ENCODE measurements at places on chromosomes 3 and 15.

DNA sequence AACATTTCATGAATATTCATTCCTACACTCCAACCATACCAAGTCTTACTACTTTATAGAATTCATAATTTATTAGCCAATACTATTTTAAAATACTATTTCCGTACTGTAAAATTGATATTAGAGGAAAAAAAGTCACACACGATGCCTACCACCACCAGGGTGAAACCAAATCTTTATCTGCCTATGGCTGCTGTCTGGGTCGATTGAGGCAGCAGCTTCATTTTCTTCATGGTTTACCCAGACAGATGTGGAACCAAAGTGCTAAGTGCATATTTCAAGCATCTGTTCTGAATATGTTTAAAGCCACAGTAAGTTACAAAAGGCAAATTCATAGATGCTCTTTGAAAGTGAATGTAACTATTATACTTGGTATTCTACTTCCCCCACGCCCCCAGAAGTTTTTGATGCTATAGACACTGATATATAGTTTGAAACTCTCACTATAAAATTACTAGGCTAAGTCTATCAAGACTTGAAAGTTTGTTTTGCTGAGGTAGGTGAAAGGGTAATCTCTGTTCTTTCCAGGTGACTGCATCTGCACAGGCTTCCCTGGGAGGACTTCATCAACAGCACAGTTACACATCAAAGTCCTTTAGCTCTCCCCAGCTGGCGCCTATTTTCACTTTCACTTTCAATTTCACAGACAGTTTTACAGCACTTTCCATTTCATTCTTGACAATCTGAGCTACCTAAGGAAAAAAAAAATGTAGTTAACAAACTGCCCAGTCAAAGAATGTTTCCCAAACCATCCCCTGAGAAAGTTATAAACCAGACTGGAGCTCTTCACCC, 113.9 kb downstream of the POLQ start:
- DNase-seq, result no peak

- no peak for DNase-seq
Measured at GRCh38 chr3:12585181-12585580, 28.3 kb downstream of the MKRN2 start.

DNA sequence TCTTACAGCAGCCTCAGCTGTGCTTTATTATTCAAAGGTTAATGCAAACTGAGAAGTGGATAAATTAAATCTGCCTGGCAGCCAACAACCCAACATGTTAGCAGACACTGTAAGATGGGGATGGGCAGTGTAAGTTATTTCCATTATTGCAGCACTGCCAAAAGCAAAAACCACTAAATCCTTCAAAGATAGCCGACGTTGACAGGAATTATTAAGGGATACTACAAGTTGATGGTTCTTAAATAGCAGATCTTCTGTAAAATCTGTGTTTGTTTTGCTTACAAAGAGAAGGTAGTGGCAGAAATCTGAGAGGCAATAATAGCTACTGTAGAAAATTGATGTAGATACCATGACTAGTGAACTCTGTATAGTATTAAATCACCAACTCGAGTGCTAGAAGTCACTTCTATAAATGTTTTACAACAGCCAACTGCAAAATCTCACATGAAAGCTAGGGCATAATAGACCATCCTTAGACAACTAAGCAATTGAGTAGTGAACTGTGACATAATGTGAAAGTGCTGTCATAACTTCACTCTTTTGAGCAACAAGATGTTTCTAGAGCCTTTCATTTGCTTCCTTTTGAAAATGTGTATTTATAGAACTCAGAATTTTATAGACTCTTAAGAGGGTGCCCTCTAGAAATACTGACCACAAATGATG, 278.6 kb downstream of the UBE2E2 start:
- no peak for DNase-seq

DNA sequence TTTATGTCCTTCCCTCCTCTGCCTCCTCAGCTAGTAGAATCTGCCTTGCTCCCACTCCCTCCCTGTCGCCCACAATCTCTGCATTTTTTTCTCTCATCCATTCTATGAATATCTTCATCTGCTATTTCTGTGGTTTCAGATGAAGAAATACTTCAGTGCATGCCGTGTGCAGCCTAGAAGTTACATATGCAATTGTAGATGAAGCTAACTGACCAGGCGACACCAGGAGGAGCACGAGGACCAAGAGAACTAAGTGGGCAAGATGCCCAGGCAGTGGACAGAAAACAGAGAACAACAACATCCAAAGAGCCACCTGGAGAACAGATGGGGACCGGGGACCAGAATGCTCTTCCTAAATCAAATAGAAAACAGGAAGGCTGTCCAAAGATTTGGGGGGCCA, 121.4 kb upstream of the ATP11B start:
- no peak for DNase-seq

DNA sequence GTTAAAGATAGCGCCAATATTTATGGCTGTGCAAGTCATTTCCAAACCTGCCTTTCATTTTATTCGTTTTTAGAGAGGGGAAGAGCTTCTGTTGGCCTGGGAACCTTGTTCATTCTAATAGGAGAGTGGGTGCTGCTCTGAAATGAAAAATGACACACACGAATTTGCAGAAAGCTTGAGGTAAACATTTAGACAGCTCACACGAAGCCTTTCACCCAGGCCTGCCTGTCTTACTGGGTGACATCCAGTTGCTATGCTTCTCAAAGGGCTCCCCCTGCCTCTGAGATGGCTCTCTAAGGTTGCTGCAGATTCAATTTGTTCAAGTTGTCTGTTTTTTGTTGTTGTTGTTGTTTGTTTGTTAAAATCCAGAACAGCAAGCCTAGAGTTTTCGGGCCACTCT, 18.2 kb downstream of the PEX5L start:
- peak; percentile 50 for DNase-seq

DNA sequence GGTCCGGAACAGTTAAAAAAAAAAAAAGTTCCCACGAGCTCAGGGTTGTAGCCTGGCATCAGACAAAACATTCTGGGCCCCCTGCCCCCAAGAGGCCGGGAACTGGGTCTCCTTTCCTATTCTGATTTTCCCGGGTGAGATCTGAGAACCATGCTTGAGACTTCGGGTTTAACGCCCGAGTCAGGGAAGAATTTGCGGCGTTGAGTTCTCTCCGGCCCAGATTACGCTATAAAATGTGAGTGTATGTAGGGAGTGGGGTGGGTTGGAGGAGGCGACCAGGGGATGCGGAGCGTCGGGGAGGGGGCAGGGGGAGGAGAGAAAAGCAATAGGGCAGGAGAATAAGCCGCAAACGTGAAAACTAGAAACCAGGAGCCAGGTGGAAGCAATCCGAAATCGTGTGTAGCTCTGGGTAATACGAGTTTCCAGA, 2.7 kb downstream of the ZIC1 start:
- DNase-seq, result no peak

- no peak for DNase-seq
Measured at GRCh38 chr3:108234387-108234957, 12.2 kb upstream of the IFT57 start.

GRCh38 chr15:40567111-40567510, 2.0 kb upstream of the RPUSD2 start:
- peak; percentile 80 for DNase-seq

DNA sequence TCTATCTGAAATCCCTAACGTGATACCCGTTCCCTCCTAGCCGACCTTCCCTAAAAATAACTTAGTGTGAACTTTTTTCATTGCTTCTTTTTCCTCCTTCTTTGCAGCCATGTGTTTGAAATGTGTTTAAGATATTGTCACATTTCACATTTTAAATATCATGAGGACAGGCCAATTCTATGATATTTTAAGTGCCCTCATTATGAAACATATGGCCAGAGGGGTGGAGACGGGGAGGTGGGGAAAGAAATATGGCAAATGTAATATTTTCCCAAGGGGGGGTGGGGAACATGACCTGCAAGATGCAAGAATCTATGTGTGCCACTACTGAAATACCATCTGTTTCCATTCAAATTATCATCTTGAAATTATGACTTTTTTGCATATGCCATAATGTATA, 1039.2 kb downstream of the AGBL1 start:
- DNase-seq, result no peak

DNA sequence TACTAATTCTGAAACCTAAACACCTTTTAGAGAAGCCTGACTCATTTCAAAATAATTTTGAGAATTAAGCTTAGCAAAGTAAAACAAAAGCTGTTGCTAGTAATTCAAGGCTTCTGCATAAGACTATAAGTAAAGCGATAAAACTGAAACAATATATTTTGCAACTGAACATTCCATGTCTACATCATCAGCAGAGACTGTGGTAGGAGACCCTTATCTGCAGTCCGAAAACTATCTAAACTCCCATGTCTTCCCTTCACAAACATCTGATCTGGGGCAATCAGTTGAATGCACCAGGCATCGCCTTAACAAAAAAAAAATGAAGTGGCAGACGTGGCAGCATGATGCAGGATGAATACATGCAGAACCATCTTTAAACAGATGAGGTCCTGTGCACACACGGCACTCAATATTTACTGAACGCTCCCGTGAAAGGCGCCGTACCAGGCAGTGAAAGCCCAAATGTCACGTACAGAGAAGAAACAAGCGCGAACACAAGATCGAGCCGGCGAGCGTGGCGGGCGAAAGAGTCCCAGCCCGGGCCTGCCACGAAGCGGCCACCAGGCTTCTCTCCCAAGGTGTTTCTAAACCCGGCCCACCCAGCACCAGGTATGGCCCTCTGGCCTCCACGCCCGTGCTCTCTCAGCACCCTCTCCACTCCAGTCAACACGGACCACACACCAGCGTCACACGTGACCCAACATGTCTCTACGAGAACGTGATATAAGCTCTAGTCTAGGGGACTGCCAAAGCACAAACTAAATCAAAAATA, 63.0 kb downstream of the CHSY1 start:
- DNase-seq, result no peak

- DNase-seq, result no peak
Measured at GRCh38 chr15:22944651-22945050, 35.5 kb downstream of the CYFIP1 start.

GRCh38 chr15:51706291-51706690, 25.0 kb downstream of the SCG3 start:
- no peak for DNase-seq

GRCh38 chr3:15478640-15478979, 42.9 kb downstream of the COLQ start:
- no peak for DNase-seq

GRCh38 chr15:93460717-93461116, 371.7 kb upstream of the RGMA start:
- DNase-seq, result peak; percentile 38

DNA sequence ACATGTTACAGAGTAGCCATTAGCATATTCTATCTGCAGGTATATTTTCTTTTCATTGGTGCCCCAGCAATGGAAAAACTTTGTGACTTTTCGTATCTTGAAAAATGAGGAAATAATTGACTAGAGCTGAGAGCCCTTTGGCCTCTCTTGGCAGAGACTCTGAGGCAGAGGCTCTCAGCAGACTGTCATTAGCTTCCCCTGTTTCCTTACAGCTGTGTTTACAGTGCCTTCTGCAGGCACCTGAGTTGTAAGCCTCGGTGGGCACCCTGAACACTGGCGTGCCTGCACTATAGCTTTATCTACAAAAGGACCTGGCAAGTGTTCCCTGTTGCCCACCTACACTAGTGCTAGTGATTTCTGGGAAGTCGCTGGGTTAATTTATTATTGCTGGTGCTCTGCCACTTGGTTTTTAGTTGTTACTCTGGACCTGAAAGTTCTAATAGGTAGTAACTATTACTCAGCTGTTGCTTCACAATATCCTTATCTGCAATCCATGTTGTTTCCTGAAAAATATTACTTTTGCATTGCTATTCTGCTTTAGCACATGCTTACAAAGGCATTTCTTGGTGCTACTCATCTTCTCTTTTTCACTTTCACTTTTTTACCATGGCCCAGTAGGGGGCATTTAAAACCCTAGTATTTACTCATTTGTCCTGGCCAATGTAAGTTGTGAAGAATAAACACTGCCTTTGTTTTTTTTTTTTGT, 7.8 kb upstream of the GPR171 start:
- no peak for DNase-seq

GRCh38 chr3:64351713-64352638, 126.7 kb upstream of the PRICKLE2 start:
- DNase-seq, result no peak

- no peak for DNase-seq
Measured at GRCh38 chr15:95018888-95019545, 787.7 kb downstream of the MCTP2 start.

DNA sequence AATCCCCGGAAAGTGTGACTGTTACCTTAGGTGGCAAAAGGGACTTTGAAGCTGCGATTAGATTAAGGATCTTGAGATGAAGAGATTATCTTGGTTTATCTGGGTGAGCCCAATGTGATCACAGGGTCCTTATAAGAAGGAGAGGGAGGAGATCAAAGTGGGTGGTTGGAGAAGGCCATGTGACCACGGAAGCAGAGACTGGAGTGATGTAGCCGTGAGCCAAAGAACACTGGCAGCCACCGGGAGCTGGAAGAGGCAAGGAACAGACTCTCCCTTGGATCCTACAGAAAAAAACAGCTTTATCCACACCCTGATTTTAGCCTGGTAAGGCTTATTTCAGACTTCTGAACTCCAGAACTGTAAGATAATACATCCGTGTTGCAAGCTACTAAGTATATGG, 29.9 kb downstream of the CRABP1 start:
- DNase-seq, result peak; percentile 25

DNA sequence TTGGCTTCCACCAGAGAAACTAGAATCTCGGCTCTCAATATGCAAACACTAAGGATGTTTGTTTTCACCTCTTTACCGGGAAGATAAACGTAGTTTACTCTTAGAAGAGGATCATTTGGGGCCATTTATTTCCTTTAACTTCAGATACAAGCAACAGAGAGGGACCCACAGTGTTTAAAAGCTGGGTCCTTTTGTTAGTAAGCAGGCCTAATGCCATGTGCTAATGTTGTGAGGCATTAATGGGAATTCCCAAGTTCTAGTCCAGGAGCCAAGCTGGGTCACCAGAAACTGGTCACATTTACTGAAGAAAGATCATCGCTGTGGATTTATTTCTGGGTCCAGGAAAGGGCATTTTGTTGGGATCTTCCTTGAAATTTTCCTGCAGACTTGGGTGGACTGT, 78.1 kb upstream of the ADAMTS9 start:
- no peak for DNase-seq
